Activated CD4-positive, alpha-beta T cell treated with anti-CD3 and anti-CD28 coated beads for 4 hours (primary cell): ENCODE measurements at places on chromosomes 6 and 20.

DNA sequence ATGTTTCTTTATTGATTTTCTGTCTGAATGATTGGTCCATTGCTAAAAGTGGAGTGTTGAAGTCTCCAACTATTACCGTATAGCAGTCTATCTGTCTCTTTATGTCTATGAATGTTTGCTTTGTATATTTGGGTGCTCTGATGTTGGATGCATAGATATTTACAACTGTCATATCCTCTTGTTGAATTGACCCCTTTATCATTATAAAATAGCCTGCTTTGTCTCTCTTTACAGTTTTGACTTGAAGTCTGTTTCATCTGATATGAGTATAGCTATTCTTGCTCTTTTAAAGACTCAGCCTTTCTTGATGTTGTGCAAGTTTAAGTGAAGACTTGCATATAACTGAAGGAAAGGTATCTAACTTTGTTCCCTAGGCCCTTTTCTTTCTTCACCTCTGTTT, 173.8 kb upstream of the RAB32 start:
- no peak for DNase-seq

- peak; percentile 37 for DNase-seq
These were observed 805 bp upstream of the STX16 start for GRCh38 chr20:58650181-58650775.

GRCh38 chr6:105943514-105943913, 142.6 kb upstream of the PRDM1 start:
- no peak for DNase-seq

DNA sequence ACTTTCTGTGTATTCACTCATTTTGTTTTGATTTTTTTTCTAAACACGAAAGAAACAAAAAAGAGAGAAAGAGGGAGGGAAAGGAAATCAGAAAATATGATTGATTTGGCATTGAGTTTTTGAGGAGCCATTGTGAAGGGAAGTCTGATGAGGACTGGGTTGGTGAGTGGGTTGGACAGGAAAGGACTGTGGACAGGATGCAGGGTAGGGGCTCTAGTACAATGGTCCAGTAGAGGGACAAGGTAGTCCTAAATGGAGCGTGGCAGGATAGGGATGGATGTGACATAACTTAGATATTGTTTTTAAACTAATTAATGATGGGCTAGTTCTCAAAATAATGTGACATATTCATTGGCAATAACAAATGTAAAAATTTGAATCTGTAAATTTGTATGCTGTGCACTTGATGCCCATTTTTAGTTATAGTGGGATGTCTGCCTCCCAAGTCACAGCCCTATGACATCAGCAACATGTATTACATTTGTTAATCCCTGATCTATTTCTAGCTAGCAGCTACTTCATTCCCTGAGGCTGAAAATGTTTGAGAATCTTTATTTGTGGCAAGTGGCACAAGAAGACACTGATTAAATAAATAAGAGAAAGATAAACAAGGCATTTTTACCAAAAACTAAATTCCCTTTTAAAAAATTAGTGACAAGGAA, 64.0 kb upstream of the ASF1A start:
- DNase-seq: no peak

- DNase-seq: no peak
These were observed 57.2 kb downstream of the PRKN start for GRCh38 chr6:162670345-162670744.

DNA sequence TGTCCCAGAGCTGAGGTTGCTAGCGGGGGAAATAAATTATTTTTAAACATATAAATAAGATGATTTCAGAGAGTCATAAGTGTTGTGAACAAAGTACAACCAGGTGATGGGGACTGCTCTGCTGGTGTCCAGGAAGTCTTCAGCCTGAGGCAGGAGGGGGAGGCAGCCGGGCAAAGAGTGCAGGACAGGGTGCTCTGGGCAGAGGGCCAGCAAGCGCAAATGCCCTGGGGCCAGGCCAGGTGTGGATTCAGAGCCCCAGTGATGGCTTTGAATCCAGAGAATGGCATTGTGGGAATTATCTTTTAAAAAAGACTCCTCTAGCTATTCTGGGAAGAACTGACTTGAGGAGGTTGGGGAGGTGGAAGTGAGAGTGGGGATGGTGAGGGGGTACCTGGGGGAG, 1.6 kb downstream of the CLPSL1 start:
- DNase-seq: no peak

- DNase-seq: peak; percentile 67
These were observed 659 bp downstream of the TMX4 start for GRCh38 chr20:8018958-8019245.

- no peak for DNase-seq
These were observed 788 bp downstream of the TRIM40 start for GRCh38 chr6:30136570-30137286.

DNA sequence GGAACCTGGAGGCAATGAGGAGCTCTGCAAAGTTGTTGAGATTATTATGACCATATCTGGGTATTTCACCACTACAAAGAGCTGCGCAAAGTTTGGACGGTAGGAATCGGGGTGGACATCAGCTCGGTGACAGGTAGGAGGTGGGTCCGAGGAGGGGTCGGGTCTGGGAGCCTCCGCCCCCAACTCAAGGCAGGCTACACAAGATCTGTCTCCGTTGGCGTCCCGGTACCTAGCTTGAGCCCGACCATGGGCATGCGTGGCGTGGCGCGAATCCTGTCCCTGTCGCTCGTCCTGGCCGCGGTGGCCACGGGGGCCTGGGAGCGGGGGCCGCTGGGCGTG, 40.2 kb upstream of the ZNFX1 start:
- no peak for DNase-seq

GRCh38 chr6:137496368-137496767, 2.2 kb upstream of the OLIG3 start:
- no peak for DNase-seq

DNA sequence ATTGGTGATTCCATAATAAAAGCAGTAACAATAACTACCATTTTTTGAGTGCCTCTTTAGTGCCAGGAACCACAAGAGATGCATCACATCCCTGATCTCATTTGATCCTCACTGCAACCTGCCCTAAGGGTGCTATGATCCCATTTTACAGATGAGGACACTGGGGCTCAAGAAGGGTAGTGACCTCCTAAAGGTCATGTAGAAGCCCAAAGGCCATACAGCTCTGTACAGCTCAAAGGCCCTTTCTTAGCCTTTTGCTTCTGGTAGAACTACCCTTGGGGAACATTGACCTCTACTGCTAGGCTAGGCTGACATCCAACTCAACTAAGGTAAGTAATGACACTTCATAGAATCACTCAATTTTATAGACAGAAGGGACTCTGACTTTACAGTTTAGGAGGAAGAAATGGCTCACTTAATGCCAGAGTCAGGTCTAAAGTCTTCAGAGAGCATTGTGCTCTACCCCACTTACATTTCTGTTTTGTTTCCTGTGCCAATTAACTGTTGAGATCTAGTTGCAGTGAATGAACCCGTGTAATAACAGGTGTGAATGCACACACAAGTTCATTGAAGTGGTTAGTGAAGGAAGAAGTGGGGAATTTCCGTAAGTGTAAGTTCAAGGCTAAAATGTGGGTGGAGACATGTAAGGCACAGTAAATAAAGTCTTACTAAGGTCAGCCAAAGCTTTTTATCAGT, 10.7 kb downstream of the SLC9A8 start:
- DNase-seq: peak; percentile 17

DNA sequence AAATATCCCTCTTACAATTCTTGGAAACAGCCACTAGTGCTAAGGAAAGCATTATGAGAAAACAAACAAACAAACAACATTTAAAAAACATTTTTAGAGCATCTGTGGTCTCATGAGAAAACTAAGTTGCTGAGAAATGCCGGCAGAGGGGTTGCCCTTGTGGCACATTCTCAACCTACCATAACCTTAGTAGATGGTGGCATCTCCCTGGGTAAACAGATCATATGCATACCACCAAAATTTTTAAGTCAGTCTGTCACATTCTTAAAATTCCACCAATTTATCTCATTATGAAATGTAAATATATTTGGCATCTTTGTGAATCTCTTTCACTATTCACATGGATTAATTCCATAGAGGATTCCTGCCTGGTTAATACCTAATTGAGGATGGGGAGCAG, 575.7 kb upstream of the MARCKS start:
- DNase-seq: no peak

DNA sequence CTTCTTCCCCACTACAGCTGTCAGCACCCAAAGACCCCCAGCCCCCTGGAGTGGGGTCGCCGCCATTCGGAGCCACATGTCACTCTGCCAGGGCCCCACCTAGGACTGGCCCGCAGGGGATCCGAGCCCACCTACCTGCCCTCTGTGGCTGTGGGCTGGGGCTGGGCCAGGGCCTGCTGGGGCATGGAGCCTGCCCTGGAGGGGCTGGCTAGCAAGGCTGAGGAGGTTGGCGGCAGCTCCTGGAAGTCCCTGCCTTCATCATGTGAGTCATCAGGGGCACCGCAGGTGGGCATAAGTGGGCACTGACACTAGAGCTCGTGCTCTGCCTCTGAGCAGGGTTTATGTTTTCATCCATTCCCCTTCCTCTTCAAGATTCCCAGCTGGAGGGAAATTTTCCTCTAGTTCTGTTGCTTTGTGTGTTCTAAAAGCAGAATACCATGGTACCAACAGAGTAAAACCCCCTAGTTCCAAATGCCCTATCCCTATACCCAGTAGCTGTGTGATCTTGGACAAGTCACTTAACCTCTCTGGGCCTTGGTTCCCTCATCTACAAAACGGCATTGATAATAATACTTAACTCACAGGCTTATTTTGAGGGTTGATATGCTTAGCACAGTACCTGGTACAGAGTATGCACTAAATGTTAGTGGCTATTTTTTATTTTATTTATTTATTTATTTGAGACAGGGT, 8.7 kb upstream of the FANCE start:
- no peak for DNase-seq

GRCh38 chr6:162450358-162450757, 277.2 kb downstream of the PRKN start:
- DNase-seq: no peak

DNA sequence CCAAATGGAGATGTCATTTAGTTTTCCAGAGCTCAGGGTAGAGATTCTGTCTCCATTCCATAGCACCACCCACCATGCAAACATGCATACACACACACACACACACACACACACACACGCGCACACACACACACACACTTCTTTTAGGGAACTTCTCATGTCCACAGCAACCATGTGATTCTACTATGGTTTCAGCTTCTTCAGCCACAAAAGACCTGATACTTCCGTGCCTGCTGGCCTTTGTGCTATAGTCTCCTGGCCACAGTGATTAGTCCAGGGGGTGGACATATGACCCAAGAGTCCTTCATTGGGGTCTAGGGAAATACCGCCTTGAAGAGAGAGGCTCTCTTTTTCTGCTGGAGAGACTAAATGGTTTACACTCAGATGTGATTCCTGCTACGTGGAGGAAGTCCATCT, 53.5 kb downstream of the CARMIL1 start:
- no peak for DNase-seq

- DNase-seq: no peak
These were observed 9.0 kb upstream of the MRPS10 start for GRCh38 chr6:42226645-42227143.
